Fibroblast of upper back skin (primary cell): ENCODE measurements at places on chromosomes 6 and 20.
A peak's percentile ranks its signal among the peaks of the same experiment; 100 is the strongest.

GRCh38 chr6:12585497-12585958 lies 131.0 kb upstream of the PHACTR1 start:
- peak; percentile 74 for DNase-seq

- no peak for DNase-seq
Measured at GRCh38 chr20:49612127-49612738, 44.3 kb upstream of the PTGIS start.

DNA sequence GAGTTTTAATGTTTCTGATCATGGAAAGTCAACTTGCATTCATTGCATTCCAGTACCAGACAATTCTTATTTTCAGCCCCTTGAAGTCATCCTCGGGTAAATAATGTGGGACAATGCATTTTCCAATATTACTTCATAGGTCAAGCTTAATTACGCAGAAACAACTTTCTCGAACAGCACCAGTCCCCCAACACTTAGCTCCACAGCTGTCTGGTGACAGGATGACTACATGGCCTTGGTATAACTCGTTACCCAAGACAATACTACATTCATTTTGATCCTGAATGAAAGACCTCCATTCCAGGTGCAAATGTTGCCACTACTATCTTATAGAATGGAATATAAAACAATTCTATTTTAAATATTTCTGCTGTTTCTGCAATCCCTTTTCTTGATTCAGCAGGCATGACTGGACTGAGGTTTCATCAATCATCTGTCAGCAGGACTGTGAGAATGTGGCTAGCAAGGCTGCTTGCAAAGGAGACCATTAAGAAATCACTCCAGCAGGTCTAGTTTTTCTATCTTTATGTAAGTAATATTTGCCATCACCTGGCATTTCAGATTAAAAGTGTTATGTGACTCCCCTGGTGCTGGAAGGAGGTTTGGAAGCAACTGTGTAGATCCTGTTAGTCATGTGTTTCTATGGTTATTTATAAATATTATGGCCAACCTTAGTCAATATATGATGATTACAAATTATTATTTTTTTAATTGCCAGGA lies 147.9 kb downstream of the HAO1 start:
- DNase-seq: peak; percentile 34

DNA sequence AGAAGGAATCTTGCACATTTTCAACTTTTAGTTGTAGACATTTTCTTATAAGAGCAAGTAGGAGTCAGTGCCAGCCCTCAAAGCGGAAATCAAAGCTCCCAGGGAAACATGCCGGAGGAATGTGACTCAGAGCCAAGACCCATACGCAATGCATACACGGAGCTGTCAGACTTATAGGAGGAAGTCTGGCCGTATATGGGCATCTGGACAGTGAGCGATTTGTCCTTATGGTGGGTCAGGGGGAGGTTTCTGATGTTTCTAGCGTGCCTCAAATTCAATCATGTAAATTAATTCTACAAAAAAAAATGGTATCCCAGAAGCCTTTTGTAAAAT lies 3.6 kb upstream of the CCN2 start:
- peak; percentile 99 for DNase-seq

DNA sequence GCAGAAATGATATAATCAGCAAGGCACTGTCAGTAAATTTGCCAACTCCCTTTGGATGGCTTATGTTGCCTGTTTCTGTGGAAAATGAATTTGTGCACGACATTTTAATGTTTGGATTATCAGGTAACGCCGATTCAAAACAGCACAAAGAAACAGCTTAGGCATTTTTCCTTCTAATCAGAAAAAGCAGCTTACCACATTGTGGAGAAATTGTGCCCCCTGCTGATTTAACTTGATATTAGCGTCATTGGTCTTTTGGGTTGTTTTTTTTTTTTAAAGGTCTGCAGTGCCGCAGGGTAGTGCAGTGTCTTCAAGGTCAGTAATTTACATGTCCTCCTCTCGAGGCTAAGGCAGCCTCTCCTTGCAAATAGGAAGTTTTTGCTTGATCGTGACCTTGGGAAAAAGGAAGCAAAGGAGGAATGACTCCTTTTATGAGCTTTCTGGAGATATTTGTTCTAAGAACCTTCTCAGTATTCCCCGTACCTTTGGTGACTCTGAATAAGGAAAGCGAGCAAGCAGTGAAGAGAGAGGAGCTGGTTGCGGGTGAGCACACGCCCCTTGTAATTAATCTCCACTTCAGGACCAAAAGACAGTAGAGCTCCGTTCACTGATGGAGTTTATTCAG lies 79.1 kb downstream of the ELOVL4 start:
- peak; percentile 73 for DNase-seq

- no peak for DNase-seq
Measured at GRCh38 chr6:67896476-67896875, 738.6 kb upstream of the ADGRB3 start.

- peak; percentile 97 for DNase-seq
Measured at GRCh38 chr20:10115021-10115420, 80.2 kb downstream of the ANKEF1 start.

DNA sequence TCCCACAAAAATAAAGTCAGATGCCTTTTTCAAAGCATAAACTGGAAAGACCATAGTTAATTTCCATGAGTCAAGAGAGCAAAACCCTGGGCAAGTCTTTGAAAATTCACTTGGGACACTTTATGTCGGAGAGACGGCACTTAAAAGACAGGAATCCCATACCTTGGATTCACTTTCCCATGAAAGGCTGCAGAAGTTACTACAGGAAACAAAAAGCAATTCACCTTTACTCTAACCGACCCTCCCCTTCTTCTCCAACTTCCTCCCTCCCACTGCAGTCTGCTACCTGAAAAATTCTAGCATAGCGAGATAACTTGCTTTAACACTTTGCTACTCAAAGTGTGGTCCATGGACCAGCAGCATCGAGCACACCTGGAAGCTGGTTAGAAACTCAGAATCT lies 539.1 kb upstream of the JAG1 start:
- no peak for DNase-seq

DNA sequence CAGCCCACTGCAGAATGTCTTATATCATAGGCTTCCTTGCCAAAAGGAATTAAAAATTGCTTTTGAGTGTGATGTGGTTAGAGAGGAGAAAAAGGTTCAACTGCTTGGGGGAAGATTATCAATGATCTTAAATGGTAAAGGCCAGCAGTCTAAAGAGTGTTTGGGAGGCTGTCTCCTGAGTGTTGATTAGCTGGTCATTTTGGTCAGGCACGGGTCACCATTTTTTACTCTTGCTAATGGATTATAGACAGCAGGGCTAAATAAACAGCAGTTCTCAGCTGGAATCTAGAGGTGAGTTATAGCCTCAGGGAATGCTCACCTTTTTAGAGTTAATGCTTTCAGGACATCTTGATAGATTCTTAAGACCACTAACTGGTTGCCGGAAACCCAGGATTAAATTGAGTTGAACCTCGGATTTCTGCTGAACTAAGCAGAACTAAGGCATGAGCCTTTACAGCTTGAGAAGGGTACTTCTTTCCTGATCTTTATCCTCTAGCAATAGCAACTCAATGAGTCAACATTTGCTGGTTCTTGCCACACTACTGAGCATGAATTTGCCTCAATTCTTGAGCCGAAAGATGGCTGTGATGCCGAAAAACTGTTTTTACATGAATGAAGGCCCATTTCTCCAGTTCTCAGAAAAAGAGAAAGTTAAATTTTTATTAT lies 120.4 kb downstream of the LRRC1 start:
- DNase-seq: no peak

DNA sequence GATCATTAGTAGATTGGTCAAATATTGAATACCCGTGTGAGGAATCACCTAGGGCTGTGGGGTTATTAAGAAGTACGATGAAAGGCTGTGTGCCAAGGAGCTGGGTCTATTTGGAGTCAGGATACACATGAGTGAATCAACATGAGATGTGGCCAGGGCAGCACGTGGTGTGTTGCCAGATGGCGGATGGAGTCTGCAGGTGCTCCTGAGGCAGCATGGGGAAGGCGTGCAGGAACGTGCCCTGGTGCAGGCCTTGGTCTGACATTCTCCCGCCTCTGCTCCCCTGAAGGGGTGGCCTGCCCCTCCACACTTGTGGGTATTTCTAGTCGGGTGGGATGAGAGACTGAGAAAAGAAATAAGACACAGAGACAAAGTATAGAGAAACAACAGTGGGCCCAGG lies 39.0 kb upstream of the SLC22A1 start:
- no peak for DNase-seq

- DNase-seq: peak; percentile 82
Measured at GRCh38 chr20:45044084-45044573, 56.8 kb downstream of the KCNS1 start.

GRCh38 chr20:32115211-32115767 lies 5.8 kb downstream of the TM9SF4 start:
- no peak for DNase-seq

- no peak for DNase-seq
Measured at GRCh38 chr6:46134216-46134615, 4.4 kb downstream of the ENPP4 start.

DNA sequence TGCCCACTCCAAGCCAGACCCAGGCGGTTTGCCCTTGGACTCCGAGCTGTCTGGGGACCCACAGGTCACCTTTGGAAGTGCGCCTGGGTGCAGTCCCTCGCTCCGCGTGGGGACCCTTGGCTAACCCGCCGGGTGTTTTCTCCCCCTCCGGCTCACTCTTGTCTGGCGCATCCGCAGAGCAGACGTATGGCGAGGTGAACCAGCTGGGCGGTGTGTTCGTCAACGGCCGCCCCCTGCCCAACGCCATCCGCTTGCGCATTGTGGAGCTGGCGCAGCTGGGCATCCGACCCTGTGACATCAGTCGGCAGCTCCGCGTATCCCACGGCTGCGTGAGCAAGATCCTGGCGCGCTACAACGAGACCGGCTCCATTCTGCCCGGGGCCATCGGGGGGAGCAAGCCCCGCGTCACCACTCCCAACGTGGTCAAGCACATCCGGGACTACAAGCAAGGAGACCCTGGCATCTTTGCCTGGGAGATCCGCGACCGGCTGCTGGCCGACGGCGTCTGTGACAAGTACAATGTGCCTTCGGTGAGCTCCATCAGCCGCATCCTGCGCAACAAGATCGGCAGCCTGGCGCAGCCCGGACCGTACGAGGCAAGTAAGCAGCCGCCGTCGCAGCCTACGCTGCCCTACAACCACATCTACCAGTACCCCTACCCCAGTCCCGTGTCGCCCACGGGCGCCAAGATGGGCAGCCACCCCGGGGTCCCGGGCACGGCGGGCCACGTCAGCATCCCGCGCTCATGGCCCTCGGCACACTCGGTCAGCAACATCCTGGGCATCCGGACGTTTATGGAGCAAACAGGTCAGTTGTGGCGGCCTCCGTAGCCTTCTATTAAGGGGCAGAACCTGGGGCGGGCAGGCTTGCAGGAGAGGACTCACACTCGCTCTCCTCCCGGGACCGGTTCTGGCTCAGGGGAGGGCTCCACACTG lies 1.1 kb downstream of the PAX1 start:
- no peak for DNase-seq

GRCh38 chr6:163036160-163036645 lies 308.4 kb downstream of the PACRG start:
- peak; percentile 13 for DNase-seq

DNA sequence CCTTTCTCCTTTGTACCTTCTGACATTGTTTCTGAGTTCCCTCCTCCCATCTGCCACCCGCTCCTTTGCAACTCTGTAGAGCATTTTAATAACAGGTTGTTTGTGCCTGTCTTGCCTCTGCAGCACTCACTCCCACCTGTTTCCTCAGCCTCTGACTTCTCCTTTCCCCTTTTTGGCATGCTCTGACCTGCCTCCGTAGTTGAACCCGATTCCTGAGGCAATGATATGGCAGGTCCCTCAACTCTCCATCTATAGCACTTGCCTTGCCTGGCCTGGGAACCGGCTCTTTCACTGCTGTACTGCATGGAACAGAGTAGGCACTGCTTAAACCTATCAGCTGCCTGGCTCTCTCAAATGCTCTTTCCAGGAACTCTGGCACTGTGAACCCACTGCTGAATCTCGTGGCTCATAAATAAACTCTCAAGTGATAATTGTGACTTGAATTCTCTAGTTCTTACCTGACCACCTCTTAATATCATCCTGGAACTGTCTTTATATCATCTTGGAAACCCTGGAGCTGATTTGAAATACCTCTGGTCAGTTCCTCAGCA lies 50.3 kb downstream of the UTRN start:
- no peak for DNase-seq

GRCh38 chr6:155264693-155265320 lies 994 bp downstream of the CLDN20 start:
- peak; percentile 18 for DNase-seq

DNA sequence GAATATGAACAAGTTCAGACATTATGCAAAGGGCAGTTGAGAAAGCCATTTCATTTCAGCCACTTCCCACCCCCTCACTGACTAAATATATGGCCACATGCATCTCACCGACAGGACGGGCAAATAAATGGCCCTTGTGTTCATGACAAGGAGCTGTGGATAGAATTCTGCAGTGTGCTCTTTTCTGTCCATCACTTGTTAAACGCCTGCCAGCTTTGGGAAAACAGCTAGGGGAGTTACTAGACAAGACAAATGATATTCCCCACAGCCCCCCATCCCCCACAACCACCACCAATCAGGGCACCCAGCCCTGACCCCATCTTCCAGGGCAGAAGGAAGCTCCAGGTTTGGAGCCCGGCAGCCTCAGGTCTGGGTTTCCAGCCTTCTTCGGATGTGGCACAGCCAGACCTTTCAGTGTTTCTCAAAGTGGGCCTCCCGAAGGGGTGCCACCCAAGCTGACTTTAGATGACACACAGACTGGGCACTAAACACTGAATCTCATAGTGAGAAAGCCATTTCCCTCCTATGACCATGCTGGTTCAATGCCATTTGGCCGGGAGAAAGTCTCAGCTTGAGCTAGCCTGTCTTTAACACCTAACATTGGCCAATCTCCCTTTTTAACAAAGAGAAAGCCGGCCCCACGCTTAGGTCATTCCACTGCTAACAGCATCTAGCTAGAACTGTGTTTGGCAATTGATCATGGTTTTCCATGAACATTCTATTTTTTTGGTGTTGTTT lies 4.0 kb upstream of the RIPOR3 start:
- no peak for DNase-seq

DNA sequence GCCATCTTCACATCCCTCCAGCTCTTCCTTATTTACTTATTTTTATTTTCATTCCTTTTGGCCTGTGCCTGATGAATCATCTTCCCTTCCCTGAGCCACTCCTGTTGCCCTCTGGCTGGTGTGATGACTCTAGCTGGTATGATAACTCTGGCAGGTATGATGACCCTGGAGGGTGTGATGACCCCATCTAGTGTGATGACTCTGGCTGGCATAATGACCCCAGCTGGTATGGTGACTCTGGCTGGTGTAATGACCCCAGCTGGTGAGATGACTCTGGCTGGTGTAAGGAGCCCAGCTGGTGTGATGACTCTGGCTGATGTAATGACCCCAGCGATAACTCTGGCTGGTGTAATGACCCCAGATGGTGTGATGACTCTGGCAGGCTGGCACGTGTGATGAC lies 426.8 kb downstream of the QKI start:
- no peak for DNase-seq

DNA sequence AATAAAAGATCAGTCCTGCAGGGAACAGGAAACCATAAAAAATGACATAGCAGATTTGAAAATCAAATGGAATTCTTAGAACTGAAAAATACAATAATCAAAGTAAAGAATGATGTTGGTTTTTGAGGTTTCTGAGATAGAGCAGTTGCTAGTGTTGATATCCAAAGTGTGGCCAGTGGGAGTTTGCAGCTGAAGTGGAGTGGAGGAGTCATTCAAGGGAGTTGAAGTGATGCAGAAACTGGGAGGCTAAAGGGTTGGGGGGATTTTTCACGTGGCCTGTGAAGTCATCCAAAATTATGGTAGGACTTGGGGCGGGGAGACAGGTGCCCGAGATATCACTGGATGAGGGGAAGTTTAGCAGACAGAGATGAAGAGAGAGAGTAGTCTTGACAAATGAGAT lies 123.6 kb downstream of the CDC5L start:
- DNase-seq: no peak
